ENCODE measurements at places on chromosomes 2 and 18.
A peak's percentile ranks its signal among the peaks of the same experiment; 100 is the strongest.

- peak; percentile 6 for DNase-seq
Measured at GRCh38 chr2:50448556-50448955, 583.4 kb downstream of the NRXN1 start.

GRCh38 chr18:42067518-42067917, 112.5 kb downstream of the PIK3C3 start:
- DNase-seq: no peak

DNA sequence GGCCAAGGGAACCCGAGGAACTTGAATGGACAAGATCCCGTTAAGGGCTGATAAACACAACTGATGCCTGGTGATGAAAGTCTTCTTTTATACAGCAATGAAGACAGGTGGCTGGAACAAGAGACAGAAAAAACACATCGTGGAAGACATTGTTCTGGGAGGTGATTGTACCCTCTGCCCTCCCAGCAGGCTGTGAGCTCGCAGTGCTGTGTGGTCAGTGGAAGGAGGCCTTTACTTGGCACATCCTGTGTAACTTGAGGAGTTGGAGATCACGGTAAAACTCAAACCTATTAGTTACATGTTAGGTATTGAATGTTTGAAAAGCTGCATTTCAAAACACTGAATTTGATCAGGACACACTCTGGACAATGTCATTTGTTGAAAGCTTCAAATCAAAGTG, 249.9 kb upstream of the EPAS1 start:
- no peak for DNase-seq

GRCh38 chr2:163657281-163657656, 78.5 kb downstream of the FIGN start:
- DNase-seq: no peak

- no peak for DNase-seq
Measured at GRCh38 chr2:136223274-136223673, 105.3 kb upstream of the CXCR4 start.

- no peak for DNase-seq
Measured at GRCh38 chr2:148546270-148546669, 98.3 kb upstream of the EPC2 start.

DNA sequence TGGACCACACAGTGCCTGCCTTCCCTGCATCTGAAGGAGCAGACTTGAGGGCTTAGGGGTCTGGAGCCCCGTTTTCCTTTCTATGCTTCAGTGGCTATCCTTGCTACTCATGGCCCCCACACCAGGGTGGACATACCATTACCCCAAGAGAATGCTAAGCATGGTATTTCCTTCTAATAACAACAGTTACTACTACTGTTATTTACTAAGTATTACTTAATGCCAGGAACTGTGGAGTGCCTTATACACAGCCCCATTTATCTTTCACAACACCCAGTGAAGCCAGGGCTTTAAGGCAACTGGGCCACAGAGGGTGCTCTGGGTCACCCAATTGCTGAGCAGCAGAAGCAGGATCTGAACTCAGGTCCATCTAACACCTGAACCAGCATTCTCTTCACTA, 5.8 kb upstream of the PAX8 start:
- no peak for DNase-seq

DNA sequence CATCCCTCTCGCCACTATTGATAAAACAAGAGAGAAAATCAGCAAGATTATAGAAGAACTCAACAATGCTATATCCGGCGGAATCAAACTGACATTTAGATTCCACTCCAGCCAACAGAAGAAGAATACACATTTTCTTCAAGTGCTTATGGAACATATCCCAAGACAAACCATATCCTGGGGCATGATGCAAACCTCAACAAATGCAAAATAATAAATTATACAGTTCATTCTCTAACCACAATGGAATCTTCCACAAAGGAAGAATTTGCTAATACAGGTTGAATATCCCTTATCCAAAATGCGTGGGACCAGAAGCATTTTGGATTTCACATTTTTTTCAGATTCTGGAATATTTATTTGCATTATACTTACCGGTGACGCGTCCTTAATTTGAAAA, 51.4 kb upstream of the YPEL5 start:
- DNase-seq: no peak

DNA sequence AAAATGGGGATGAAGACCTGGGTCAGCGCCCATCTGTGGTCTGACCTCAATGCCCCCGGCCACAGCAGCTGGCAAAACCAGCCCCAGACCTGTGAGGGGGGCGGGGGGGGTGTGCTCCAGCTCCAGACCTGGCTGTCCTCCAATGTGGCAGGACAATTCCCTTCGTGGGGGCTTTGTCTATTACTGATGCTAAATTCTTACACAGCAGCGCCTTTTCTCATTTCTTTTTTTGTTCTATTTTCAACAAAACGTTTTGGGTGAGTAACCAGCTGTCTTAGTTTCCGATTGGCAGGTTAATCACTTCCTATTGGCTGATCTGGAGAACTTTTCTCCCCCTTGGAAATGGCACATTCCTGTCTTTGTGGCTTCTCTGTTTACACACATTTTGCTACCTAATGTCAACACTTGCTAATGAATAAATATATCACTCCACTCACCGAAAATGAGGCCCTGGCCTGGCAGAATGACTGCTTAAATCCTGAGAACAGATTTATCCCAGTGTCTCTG, 4.4 kb downstream of the SMAD7 start:
- DNase-seq: no peak

- DNase-seq: no peak
Measured at GRCh38 chr2:70084973-70085710, 2.1 kb upstream of the PCBP1 start.

GRCh38 chr2:234494361-234495250, 2.3 kb downstream of the ARL4C start:
- no peak for DNase-seq

GRCh38 chr2:241313543-241314095, 1.9 kb downstream of the HDLBP start:
- DNase-seq: no peak

DNA sequence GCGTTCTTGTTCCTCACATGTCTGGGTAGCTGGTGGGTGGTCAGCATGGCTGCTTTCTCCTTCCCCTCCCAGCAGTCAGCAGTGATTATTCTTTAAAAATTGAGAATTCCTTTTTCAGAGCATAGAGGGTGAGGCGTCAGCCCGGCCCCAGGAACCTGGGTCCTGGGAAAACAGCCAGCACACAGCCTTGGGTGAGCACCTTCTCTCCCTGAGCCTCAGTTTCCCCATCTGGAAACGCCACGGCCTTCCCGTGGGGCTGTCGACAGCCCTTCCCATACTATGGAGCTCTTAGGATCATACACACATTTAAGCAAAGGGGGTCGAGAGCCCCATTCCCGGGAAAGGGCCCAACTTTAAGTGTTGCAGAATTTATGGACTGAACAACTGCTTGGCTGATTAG, 73.5 kb downstream of the SH3RF3 start:
- DNase-seq: no peak

DNA sequence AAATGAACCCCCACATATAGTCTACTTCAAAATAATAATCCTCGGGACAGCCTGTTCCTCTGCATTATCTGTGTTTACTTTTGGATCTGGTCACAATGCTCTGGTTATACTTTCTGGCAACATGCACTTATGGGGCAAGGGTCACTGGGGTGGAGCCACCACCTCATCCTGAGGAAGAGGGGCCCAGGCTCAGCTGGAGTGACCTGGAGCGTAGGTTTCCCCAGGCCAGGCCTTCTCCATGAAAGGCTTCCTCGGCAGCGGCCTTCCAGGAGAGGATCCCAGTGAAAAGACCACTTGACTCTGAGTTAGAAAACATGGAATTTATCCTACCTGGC, 237.4 kb downstream of the SETBP1 start:
- DNase-seq: no peak

- DNase-seq: no peak
Measured at GRCh38 chr2:236969767-236970655, 115.7 kb upstream of the COPS8 start.

- no peak for DNase-seq
Measured at GRCh38 chr2:16187482-16187817, 247.1 kb downstream of the MYCN start.

DNA sequence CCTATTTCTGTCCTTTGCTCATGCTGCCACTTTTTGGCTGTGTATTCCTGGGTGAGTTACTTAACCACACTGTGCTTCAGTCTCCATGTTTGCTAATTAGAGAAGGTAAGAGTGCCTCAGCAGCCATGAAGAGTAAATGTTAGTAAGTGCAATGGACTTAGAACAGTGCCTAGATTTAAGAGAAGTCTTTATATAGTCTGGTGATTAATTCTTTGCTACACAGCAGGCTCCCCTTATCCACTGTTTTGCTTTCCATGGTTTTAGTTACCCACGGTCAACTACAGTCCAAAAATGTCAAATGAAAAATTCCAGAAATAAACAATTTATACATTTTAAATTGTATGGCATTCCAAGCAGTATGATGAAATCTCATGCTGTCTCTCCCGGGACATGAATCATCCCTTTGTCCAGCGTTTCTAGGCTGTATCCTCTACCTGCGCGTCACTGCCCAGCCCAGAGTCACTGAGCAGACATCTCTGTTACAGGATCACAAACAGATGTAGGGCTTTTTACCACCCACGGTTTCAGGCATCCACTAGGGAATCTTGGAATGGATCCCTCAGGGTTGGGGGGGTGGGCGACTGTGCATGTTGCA, 91.0 kb downstream of the CTIF start:
- no peak for DNase-seq

DNA sequence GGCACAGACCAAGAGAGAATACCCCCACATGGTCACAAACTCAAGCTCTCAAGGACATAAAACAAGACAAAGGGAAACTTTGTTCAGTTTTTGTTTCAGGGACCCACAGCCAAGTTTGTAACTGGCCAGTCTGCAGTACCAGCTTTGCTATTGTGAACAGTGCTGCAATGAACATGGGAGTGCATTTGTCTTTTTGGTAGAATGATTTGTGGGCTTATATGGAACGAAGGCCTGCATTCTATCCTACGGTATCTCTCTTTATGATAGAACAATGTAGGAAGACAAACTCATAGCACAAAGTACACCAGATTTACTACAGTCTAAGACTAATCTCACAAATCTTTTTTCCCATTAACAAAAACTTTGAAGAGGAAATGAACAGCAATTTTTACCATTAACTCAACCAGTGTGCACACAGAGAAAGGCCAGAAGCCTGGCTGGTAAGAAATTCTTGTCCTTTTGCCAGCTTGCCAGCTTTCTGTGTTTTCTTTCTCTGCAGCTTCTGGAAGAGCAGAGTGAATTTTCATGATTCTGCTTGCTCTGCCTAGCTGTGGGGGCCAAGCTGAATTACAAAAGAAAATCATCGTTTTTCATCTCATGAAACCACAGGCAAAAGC, 37.1 kb upstream of the FEZ2 start:
- DNase-seq: no peak

GRCh38 chr2:69554568-69554967, 89.0 kb downstream of the AAK1 start:
- no peak for DNase-seq

Measured in NCI-H1694 (cell line).